ENCODE measurements at places on chromosomes 3 and 15.

DNA sequence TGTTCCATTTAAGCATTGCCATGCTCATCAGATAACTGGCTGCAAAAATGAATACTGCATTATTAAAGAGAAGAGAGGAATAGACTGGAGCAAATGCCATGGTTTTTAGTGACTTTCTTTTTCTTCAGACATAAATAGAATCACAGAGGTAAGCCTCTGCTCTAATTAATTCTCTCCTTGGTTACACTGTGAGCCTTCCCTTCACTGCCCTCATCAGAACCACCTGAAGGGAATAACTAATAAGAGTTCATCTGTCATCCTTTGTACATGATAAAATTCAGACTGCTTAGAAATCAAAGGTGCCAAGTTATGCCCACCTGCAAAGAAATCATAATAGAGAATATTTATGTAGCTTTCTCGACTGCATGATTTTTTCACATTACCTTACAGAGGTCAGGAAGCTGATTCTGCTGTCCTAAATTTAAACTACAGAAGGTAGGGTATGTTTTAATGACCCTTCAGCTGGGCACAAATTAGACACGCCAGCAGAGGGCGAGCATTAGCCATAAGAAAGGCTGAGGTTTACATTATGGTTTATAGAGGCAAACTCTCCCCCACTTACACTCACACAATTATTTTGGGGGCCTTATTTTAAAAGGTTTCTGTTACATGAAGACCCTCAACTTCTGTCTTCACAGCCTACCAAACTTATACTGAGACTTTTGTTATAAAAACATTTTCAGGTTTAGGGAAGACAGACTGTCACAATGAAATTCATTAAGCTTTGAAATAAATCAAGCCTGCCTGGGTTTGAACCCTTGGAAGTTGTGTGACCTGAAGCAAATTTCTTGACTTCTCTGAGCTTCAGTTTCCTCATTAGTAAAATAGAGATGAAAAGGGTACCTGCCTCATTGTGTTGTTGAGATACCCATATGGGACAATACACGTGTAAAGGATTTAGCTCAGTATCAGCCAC, 15.3 kb upstream of the UNC13C start:
- no peak for DNase-seq

DNA sequence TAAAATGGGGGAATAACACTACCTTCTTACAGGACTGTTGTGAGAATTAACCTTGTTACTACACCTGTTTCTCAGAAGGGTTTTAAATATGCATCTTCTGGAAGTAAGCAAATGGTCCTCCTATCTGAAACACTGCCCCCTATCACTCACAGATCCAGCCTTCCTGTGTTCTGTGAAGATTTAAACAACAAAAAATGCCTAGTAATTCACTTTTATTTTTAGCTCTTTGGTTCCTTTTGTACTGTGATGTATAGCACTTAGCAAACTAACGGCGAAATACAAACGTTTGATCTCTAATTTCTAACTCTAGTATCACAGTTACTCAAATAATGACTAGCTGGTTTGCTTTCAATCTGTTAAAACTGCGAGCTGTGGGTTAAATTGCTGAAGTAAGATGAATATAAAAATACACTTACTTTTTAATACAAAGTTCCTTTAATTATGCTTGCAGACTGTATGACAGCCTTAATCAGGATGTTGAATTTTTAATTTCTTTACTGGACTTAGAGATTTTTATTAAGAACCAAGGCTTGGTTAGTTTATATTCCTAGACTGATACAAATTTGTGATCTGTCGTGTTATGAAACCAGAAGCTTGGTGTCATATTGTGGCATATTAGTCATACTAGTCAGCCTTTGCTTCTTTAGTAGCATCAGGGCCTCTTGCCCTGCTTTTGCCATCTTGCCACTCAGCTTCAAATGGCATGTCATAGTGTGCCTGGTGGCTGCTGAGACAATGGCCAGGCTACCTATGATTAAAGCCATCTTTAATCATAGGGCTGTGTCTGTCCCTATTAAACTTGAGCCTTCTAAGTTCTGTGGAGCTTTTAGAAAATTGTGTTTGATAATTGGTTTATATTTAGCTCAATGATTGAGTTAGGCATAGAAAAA, 9.2 kb downstream of the EIF3J start:
- DNase-seq: peak; percentile 26

GRCh38 chr3:40099871-40100270, 209.6 kb upstream of the EIF1B start:
- no peak for DNase-seq

DNA sequence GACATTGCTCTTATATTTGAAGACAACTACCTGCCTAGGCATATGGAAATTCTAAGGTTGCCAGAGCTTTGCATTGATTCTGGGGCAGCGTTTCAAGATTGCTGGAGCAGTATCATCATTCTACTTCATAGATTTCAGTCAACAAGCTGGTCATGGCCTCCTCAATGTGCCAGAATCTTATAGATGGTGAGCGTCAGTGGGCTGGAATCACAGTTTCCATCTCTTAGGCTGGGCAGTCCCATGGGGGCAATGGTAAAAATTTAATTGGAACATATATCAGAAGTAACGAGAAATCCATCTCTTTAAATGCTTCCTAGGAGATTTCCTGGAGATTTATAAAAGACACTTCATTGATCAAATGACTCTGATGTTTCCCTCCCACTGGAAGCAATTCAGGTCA, 258.3 kb downstream of the SV2B start:
- no peak for DNase-seq

DNA sequence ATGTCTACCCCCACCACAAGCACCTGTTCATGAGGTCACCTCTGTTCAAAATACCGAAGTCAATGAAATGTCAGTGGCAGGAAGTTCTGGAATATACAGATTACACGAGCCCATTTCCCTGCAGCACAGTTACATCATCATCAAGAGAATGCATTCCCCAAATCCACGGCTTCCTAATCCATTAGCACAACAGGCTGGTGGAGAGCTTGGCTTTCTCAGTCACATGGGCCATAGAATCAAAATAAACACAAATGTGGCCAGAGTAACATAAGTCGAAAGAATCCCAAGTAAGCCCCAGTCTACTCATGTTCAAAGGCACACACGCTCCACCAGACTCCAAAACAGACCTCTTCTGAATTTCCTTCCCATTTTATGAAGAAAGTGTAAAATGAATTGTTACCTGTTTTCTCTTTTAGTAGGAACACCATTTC, 419.3 kb downstream of the MAGI1 start:
- DNase-seq: no peak

DNA sequence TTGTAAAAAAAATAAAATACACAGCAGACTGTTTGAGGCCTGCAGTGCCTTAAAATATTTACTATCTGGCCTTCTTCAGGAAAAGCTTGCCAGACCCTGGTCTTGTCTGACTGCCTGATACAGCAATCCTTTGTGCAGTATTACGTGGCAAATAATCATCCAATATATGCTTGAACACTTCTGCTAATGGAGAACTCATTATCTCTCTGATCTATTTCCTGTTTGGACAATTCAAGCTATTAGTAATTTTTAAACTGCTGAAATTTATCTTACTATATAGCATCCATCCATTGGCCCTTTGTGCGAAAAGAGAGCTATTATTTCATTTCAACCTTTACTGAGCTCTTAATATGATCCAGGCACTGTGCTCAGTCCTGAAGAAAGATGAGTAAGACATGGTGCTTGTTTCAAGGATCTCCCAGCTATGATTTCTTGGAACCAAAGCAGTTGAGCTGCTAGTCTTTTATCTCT, 15.9 kb downstream of the ATG7 start:
- DNase-seq: no peak

- no peak for DNase-seq
These were observed 6.2 kb upstream of the PTPN23 start for GRCh38 chr3:47374587-47374986.

- DNase-seq: no peak
These were observed 123.8 kb upstream of the C15orf61 start for GRCh38 chr15:67397139-67397538.

DNA sequence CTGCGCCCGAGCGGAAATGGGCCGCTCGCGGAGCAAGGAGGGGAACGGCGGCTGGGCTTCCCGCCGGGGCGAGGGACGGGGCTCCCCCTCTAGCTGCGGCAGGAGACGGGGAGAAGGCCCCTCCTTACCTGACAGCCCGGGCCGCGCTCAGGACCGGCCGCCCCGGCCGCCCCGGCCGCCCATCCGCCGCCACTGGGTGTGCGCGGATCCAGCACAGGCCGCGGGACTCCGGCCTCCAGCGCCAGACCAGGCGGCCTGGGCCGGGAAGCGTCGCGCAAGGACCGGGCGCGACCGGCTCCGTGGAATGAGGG, 296 bp downstream of the TPRA1 start:
- DNase-seq: peak; percentile 44

- DNase-seq: no peak
These were observed 2.0 kb upstream of the ZBTB47 start for GRCh38 chr3:42651248-42652091.

Measured in CD4-positive, alpha-beta T cell treated with Interleukin-17A for 4 hours (primary cell).